ENCODE measurements at places on chromosomes 11 and 22.

- no peak for DNase-seq
- H3K27me3 ChIP-seq: peaks cover 3% of the 10 kb centered on the region
- H3K4me3 ChIP-seq: no peak overlapping the region
- no peak overlapping the region for H3K27ac ChIP-seq
Measured at GRCh38 chr11:63445118-63445517, 45.8 kb downstream of the PLAAT5 start.

GRCh38 chr11:101436511-101437142 is 147.2 kb downstream of the TRPC6 start:
- no peak overlapping the region for H3K4me3 ChIP-seq

DNA sequence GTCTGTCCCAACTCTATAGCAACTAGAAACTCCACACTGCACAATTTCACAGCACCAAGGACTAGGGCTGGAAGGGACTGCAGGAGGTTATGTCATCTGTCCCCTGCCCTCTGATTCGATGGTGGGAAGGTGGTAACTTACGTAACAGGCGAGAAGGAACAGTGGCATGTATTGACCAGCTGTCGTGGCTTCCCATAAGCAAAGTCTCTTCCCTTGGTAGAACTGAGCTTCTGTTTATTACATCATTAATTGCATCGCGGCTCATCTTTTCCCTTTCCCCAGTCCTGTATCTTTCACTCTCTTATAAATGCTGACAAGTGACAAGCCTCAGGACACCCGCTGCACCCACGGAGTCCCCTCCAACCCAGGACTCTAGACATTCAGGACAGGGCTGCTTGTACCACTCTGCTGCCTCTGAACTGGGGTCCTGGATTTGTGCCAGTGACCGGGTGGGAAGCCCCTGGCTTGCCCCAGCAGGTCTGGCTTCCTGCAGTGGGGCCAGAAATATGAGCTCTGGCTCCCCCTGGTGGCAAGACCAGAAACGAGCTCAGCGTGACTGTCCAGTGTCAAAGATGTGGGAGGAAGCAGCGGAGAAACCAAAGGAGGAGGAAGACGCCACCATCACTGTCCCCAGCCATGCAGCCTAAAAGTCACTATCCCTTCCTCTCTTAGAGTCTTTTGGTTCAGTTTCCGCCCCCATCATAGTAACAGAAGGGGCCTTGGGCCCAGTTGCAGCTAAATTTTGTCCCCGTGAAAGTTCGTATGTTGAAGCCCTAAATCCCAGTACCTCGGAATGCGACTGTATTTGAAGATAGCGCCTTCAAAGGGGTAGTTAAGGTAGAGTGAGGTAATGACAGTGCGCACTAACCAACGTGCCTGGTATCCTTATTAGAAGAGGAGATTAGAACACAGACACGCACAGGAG is 84.5 kb downstream of the ISX start:
- peaks cover 7% of the 10 kb centered on the region for H3K27me3 ChIP-seq
- H3K36me3 ChIP-seq: no peaks in the 10 kb centered on the region
- no peak overlapping the region for H3K4me3 ChIP-seq
- no peak overlapping the region for H3K27ac ChIP-seq

- H3K27me3 ChIP-seq: no peaks in the 10 kb centered on the region
- peaks cover 29% of the 10 kb centered on the region for H3K4me1 ChIP-seq
- H3K27ac ChIP-seq: peak overlapping the region; percentile 36
- no peak overlapping the region for H3K4me3 ChIP-seq
- peaks cover 66% of the 10 kb centered on the region for H3K36me3 ChIP-seq
Measured at GRCh38 chr22:43994006-43994405, 30.1 kb upstream of the PARVB start.

DNA sequence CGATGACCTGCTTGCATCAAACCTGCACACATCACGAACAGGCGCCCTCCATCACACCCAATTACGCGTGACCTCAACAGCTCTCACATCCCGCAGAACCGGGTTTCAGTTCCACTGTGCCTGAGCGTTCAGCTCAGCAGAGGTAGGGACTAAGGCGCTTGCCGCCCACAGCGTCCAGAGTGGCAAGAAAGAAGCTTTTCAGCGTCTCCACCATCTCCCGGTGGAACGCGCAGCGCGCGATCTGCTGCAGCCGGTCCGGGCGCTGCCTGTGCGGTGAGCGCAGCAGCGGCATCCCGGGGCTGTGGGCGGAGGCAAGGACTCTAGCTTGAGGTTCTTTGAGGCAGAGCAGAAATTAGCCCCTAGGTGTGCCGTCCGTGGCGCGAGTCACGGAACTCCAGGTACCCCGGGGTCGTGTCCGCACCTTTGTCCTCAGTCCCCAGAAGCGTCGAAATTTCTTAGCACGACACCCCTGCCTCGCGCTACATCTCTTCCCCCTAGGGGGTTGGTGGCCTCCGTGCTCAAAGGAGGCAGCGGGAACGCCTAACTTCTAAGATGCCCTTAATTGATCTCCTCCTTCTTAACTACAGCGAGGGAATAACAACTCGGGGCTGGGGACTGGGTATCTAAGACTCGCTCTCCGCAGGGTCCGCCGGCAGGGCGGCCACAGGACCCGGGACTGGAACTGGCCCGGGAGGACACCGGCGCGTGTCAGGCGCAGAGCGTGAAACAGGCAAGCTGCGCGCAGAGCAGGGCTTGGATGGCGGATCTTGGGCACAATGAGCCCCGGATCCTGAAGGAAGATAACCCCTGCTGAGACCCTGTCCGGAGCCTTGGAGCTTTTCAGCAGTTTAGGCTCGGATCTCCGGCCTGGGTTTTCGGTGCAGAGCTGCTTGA is 1.7 kb upstream of the CALCA start:
- H3K36me3 ChIP-seq: no peaks in the 10 kb centered on the region
- DNase-seq: peak; percentile 22
- H3K27ac ChIP-seq: no peak overlapping the region
- H3K4me1 ChIP-seq: peaks cover 32% of the 10 kb centered on the region
- H3K27me3 ChIP-seq: peaks cover 77% of the 10 kb centered on the region
- peak overlapping the region; percentile 53 for H3K4me3 ChIP-seq

Data from activated CD4-positive, alpha-beta T cell treated with anti-CD3 and anti-CD28 coated beads, Interleukin-2, amount 10 ng/mL, durations not matched to agents 7 days and 5 days (primary cell).